Esophagus squamous epithelium (tissue), 5 donors: ENCODE measurements at places on chromosomes 12 and 14.
A peak's percentile ranks its signal among the peaks of the same experiment; 100 is the strongest.

- DNase-seq, result no peak
- no peak overlapping the region for H3K27ac ChIP-seq
- no peaks in the 10 kb centered on the region for H3K36me3 ChIP-seq
- no peak overlapping the region for H3K4me3 ChIP-seq
Observed at GRCh38 chr14:76644855-76645518, 116.3 kb upstream of the VASH1 start.

DNA sequence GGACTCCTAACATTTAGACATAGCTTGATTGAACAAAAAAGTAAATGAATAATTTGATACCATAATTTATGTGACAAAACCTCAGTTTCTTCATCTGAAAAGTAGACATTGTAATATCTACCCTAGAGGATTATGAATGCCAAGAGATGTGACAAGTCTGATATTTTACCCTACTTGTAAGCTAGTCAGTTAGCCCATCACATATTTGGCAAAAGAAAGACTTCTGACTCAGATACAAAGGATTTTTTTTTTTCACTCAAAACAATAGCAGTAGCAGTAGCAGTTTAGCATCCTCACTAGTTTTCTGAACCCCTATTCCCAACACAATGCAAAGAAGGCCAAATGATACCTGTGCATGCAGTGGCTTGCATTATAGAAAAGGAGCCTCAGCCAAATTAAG lies 377.3 kb upstream of the E2F7 start:
- no peaks in the 10 kb centered on the region for H3K36me3 ChIP-seq
- no peaks in the 10 kb centered on the region for H3K27me3 ChIP-seq
- no peak overlapping the region for H3K27ac ChIP-seq
- no peak for DNase-seq
- H3K4me1 ChIP-seq, result no peaks in the 10 kb centered on the region
- H3K4me3 ChIP-seq, result no peak overlapping the region

DNA sequence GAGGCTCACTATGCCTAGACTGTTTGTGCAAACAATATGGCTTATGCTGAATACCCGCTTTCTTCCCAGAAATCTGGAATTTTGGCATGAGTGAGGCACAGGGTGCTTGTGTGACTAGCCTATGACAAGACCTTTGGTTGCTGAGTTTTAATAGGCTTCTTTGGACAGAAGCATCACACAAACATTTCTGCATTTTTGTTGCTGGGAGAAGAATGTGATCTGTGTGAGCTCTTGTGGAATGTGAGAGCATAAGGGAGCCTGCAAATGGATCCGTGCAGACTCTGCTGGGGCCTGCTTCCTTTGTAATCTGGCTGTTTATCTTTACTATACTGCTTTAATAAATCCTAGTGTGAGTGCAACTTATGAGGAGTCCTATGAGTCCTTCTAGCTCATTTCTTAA lies 83.0 kb upstream of the ZDHHC17 start:
- no peak overlapping the region for H3K4me3 ChIP-seq
- no peaks in the 10 kb centered on the region for H3K4me1 ChIP-seq
- H3K27ac ChIP-seq, result no peak overlapping the region
- H3K27me3 ChIP-seq, result no peaks in the 10 kb centered on the region

DNA sequence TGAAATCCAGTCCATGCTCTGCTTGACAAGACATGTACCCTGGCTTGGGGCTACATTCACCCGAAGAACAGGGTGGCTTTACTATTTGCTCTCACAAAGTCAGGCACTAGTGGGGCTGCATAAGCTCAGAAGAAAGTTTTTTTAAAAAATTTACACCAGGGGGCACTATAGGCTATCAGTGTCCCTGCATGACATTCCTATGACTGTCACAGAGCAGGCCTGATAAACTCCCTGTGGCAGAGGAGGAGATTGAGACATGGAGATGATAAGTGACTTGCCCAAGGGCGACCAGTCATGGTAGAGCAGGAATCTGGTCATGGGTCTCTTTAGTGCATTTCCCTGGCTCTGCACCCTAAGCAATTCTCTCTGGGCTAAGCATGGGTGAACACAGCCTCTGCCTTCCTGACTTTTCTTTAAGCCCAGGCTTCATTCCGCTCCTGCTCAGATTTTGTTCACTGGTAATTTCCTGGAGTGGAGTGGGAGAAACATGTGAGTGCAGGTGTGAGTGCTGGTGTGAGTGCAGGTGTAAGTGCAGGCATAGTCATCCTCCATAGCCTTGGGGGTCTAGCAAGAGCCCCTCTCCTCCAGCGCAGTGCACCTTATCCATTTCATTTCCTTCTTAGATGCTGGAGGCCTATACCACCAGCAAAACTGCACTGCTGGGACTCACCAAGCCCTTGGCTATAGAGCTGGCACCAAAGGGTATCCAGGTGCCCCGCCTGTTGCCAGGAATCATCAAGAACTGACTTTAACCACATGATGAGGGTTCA lies 91.6 kb downstream of the DHRS2 start:
- no peak overlapping the region for H3K27ac ChIP-seq
- H3K4me1 ChIP-seq, result no peaks in the 10 kb centered on the region
- peaks cover 4% of the 10 kb centered on the region for H3K27me3 ChIP-seq
- no peaks in the 10 kb centered on the region for H3K36me3 ChIP-seq
- H3K4me3 ChIP-seq, result no peak overlapping the region

DNA sequence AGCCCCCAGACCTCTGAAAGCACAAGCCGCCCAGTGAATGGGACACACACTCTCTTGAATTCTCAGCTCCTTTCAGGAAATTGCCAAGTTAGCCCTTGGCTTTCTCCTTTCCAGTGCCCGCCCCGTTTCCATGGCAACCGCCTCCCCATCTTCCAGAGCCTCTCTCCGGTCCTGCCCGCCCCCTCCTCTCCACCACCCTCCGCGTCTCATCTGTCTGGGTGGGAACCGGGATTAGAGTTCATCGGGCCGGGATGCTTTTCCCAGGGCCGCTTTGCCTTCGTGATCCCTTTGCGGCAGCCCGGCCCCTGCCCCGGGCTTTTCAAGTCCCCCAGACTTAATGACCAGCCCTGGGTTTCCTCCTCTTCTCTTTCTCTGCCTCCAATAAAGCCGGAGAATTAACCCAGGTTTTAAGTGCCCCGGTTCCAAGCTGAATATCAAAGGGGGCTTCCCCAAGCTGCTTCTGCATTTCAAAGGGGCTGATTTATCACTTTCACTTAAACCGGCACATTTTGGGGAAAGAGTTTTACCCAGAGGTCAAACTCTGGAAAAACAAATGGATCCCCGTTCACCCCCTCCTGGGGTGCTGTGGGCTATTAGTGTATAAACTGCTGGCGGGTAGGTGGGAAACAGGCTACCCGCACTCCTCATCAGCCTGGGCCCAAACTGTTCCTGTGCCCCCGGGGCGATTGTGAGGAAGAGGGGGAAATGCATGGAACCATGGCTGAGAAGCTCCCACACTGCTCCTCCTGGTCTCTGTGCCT lies 101.7 kb downstream of the ZFP36L1 start:
- peaks cover 5% of the 10 kb centered on the region for H3K4me1 ChIP-seq
- no peak for DNase-seq
- H3K4me3 ChIP-seq, result no peak overlapping the region
- no peak overlapping the region for H3K27ac ChIP-seq
- no peaks in the 10 kb centered on the region for H3K27me3 ChIP-seq

DNA sequence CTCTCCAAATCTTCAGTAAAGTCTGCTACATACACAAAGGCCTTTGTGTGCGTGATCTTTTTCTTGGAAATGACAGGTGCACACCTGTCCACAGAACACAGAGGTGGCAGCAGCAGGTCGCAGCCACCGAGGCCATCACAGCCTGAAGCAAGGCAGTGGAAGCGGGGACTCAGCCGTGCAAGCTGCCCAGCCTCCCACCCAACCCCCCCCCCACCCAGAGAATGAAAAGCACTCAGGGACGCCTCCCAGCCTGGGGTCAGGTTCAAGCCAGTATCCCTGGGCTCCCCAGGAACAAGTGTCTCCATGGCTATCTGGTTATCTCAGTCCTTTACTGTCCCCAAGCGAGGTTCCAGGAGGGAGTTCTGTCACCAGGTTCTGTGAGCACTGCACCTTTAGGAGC lies 31.2 kb upstream of the TSPAN9 start:
- H3K27ac ChIP-seq, result no peak overlapping the region
- H3K36me3 ChIP-seq, result no peaks in the 10 kb centered on the region
- H3K4me3 ChIP-seq, result no peak overlapping the region
- no peak for DNase-seq
- H3K4me1 ChIP-seq, result no peaks in the 10 kb centered on the region

DNA sequence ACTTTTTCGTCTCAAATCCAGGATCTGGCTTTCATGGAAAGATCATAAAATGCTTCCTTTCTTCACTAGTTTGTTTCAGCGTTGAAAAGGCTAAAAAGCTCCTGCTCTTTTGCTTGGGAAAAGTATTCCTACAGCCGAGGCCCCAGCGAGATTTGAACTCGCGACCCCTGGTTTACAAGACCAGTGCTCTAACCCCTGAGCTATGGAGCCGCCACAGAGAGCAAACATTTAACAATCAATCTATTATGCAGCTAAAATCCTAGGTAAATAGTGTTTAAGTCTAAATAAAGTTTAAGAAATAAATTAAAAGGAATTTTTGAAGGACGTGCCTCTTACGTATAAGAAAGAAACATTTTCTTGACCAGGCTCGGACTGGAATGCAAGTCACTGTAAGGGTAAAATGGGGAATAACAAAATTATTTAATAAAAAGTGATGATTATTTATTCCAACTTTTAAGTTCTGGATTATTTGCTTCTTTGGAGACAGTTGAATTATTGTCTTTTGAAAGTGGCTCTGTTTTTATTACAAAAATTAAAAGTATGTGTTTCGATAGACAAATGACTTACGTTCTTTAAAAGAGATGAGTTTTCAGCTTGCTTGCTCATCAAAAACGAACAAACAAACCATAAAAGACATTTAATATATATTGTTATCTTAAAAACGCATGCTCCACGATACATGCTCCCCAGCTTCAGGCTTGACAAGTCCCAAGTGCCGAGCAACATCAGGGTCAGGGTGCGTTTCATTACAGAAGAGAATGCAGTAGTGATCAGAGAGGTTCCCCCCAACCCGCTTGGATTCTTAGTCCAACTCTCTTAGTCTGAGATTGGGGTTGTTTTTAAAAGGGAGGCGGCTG lies 10.2 kb downstream of the OR6S1 start:
- H3K4me3 ChIP-seq, result peak overlapping the region; percentile 36
- DNase-seq, result no peak
- no peaks in the 10 kb centered on the region for H3K36me3 ChIP-seq
- peaks cover 19% of the 10 kb centered on the region for H3K4me1 ChIP-seq

DNA sequence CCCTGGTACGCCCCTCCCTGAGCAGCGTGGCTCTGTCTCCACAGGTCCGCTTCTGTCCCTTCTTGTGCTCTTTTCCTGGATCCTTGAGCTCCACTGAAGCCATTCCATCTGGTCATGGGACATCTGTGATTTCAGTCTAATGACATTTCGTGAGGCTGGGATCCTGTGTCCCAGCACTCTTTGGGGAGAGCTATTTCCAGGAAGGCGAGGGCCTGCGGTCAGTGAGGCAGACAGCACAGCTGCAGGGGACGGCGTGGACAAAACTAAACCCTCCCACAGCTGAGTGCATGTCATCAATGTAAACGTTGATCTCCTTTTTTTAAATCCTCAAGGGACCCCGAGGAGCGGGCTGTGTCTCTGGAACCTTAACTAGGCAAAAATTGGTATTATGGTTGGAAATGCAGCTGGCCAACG lies 127.7 kb downstream of the DACT1 start:
- H3K4me3 ChIP-seq, result no peak overlapping the region
- no peaks in the 10 kb centered on the region for H3K27me3 ChIP-seq
- H3K27ac ChIP-seq, result no peak overlapping the region
- no peak for DNase-seq
- no peaks in the 10 kb centered on the region for H3K36me3 ChIP-seq

DNA sequence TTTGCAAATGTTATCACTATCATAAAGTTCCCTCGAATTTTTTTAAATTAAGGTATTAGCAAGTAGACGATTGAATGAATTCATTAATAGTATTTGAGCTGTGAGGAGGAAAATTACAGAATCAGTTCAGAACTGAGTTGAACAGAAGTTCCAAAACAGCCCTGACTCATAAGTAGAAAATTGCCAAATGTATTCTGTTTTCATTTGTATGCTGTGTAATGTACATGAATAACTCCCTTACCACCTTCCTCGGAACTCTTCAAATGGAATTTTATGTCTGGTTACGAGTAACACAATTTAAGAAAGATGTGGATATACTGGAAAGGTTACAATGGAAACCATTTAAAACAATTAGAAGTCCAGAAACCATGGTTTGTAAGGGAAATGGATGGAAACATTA lies 283.3 kb upstream of the FAR2 start:
- no peak for DNase-seq
- no peaks in the 10 kb centered on the region for H3K4me1 ChIP-seq
- no peak overlapping the region for H3K4me3 ChIP-seq
- no peak overlapping the region for H3K27ac ChIP-seq

DNA sequence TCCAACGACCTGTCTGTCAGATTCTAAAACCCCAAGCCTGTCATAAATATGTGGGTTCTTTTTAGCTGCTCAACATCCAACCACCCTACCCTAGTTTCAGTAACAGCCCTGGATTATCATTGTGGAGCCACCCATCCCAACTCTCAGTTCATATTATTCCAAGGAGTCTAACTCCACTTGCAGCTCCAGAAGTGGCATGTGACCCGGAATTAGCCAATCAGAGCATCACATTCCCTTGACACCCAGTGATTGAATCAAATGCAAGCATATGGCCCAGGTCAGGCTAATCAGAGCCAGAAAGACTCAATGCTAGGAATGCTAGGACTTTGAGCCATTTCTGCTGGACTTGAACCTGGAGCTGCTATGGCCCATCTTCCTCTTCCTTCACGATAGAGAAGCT lies 17.1 kb upstream of the HSP90B1 start:
- DNase-seq, result no peak
- no peaks in the 10 kb centered on the region for H3K27me3 ChIP-seq
- no peaks in the 10 kb centered on the region for H3K4me1 ChIP-seq
- H3K27ac ChIP-seq, result no peak overlapping the region
- H3K36me3 ChIP-seq, result no peaks in the 10 kb centered on the region
- no peak overlapping the region for H3K4me3 ChIP-seq

DNA sequence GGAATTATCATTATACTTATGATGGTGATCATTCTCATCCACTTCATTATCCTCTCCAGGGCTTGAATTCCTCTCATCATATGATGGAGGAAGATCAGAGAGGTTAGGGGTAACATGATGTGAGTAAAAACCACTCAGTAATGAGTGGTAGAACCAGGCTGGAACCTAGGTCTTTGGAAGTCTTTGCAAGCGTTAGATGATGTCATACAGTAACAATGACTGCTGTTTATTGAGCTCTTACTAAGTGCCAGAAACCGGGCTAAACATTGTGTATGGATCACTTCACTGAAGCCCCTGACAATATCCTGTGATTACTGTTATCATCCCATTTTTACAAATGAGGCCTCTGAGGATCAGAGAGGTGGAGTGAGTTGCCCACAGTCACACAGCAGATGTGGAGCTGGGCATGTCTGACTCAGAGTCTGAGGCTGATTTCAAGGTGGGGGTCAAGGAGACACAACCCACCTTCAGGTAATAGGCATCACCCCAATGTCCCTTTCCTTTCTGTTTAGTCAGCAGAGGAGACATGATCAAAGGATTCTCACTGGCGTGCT lies 19.5 kb downstream of the WSCD2 start:
- no peak for DNase-seq
- no peaks in the 10 kb centered on the region for H3K36me3 ChIP-seq
- H3K4me3 ChIP-seq, result no peak overlapping the region
- H3K27ac ChIP-seq, result no peak overlapping the region

- no peaks in the 10 kb centered on the region for H3K27me3 ChIP-seq
- no peaks in the 10 kb centered on the region for H3K36me3 ChIP-seq
- no peak overlapping the region for H3K27ac ChIP-seq
- H3K4me3 ChIP-seq, result no peak overlapping the region
- no peak for DNase-seq
Observed at GRCh38 chr14:56949828-56950227, 139.5 kb upstream of the OTX2 start.
